ENCODE measurements at places on chromosomes 4 and X.

- DNase-seq: no peak
Observed at GRCh38 chr4:169167957-169168858, 102.5 kb downstream of the SH3RF1 start.

- no peak for DNase-seq
Observed at GRCh38 chr4:135359128-135359527, 1157.5 kb upstream of the PABPC4L start.

GRCh38 chrX:130877892-130878341 is 25.1 kb downstream of the ENOX2 start:
- DNase-seq: no peak

- no peak for DNase-seq
Observed at GRCh38 chrX:47146121-47146935, 1.3 kb downstream of the RBM10 start.

GRCh38 chrX:153638041-153638371 is 9.0 kb upstream of the DUSP9 start:
- no peak for DNase-seq

DNA sequence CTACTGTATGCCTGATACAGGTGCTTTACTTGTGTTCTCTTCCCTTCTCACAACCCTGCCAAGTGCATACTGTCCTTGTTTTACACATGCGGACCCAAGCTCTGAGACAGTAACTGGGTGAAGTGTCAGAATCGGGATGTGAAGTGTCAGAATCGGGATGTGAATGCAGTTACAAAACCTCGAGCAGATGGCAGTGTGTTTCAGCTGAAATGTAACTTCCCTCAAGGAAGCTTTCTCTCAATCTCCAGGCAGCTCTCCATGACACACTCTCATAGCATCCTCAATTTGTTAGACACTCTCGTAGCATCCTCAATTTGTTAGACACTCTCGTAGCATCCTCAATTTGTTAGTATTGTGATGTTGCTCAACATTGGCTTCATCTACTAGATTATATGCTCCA is 1.1 kb upstream of the HPSE start:
- DNase-seq: no peak

DNA sequence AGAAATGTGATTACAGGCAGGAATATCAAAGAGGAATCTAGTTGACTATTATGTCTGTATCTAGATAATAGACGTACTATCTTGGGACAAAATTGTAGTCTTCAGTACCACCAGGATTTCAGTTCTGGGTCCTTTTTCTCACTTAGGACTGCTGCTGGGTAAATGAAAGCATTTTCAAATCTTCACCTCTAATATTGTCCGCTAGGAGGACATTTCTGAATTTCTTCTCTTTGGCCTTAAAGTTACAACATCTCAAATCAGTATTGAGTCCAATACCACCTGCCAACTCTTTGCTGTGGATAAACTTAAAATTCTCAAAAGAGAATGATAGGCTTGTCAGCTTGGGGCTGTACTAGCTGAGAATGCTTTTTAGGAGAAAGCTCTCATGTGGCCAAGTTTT is 6.0 kb downstream of the FGF16 start:
- DNase-seq: no peak

- no peak for DNase-seq
Observed at GRCh38 chr4:121788896-121789295, 12.2 kb upstream of the EXOSC9 start.

GRCh38 chrX:30895370-30895769 is 6.3 kb upstream of the TAB3 start:
- DNase-seq: no peak

GRCh38 chrX:9227276-9227675 is 193.3 kb upstream of the FAM9B start:
- no peak for DNase-seq

DNA sequence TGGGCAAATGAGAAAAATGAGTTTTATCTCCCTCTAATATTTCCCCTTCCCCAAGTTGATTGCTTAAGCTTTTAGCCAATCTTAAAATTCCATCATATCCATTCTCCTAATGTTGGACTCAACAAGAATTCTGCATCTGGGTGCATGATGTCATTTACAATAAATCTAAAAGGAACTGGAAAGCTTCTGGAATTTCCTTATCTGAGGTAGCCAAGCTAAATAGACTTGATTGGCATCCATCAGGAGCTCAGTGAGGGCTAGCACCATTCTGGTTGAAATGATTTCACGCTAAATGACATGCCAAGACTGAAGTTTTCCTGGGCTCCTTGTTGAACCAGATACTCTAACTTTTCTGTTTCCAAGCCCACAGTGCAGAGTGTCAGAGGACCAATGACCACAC is 110.3 kb upstream of the SCML1 start:
- DNase-seq: no peak

DNA sequence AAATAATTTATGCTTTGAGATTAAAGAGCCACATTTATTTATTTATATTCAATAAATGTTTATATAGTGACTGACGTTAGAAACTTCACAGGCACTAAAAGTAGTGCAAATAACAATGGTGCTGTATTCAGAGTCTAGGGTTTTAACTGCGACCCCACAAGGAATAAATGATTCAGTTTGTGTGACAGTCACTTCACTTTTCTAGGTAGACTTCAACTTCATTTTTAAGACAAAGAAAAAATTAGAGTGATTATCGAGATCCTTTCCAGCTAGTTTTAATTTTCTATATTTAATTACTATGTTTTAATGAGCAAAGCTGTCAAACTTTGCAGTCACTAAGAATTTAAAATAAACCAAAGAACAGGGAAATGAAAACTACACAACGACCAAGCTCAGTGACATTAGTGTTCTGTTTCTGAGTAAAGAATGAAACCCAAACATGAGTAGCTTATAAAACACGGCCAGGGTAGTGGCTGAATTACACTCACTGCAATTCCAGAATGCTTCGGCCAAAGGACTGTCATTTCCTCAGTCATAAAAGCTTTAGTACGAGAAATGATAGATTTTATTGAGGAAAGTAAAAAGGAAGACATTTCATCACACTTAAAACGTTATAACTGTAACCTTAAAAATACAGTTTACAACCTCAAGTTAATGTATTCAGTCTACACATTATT is 38.6 kb downstream of the ADGRA3 start:
- no peak for DNase-seq

- DNase-seq: no peak
Observed at GRCh38 chrX:148441387-148441786, 59.0 kb upstream of the AFF2 start.

DNA sequence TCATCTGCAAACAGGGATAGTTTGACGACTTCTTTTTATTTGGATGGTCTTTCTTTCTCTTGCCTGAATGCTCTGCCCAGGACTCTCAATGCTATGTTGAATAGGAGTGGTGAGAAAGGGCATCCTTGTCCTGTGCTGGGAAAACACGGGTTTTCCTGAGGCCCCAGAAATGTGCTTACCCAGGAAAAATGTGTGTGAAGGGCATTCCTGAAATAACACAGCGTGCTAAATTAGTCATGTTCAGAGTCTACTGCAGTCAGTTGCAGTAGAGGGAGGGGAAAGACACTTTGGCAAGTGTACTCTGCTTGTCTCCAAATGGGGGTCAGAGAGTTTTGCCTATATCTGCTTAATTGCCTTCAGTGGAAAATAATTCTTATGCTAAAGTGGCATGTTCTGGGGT is 153.9 kb downstream of the CCNG2 start:
- DNase-seq: no peak

DNA sequence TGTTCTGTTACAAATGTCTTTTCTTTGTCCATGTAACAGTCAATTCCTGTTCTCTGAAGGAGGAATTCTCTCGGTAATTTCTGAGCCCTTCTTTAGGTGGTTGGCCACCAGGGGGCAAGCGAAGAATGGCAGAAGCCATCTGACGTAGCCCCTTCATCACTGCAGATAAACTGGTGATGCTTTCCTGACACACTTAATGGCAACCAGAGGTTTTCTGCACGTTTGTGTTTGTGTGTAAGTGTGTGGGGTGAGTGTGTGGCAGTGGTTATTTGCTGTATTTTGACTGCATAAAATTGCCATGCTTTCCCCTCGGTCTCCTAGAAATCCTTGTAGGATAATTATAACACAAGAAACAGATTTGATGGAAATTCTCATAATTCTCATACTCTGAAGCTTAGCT is 64.8 kb upstream of the STOX2 start:
- peak; percentile 64 for DNase-seq

GRCh38 chrX:132480581-132481203 is 8.1 kb downstream of the MBNL3 start:
- DNase-seq: peak; percentile 68

DNA sequence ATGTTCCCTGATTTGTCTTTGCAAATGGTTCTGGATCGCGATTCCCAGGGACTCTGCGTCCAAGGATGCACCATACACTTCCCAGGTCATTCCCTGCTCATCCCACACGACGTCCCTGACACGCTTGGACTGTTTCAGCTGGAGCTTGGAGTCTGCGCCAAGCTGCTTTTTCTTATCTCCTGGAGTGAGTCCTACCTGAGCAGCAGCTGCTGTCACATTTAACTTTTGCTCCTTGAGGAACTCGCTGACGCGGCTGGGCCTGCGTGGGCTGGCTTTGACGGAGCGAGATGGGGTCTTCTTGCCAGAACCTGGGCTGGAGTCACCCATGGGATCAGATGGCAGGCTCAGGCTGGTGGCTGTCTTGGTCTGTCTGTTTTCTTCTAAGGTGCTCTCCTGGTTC is 59.6 kb downstream of the GPRIN3 start:
- DNase-seq: no peak

GRCh38 chr4:87236861-87237260 is 16.4 kb upstream of the KLHL8 start:
- no peak for DNase-seq

DNA sequence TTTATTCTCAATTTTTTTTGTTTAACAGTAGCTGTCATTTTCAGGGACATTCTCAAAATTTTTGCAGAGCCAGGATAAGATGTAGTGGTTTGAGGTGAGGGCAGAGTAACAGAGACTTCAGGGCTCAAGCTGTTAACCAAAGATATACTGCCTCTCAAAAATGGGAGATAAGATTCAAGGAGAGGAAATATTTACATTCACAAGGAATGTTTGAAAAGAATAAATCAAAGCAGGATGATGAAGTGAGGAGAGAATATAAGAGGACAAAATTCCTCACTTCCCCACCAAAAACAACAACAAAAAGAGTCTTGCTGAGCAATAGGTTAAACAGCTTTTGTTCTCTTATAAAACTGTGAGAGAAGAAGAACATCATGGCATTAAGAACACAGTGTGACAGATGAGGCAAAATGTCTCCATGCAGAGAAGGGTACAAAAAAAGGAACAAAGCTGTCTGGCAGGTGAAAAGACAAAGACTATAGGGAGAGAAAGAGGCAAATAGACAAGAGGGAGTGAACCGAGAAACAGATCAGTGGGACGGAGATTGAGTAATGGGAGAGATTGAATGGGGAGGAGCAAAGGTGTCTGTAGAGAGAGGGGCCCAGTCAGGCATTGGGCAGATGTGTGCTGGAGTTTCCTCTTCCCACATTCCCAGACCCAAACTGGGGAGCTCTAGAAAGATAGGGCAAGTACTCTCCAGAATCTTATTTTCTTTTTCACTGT is 106.1 kb upstream of the TMEM150C start:
- DNase-seq: no peak

- peak; percentile 84 for DNase-seq
Observed at GRCh38 chr4:156968479-156968984, 3.1 kb downstream of the PDGFC start.

GRCh38 chr4:156293657-156294297 is 340.1 kb upstream of the CTSO start:
- no peak for DNase-seq

GRCh38 chr4:74547042-74547441 is 102.1 kb downstream of the AREG start:
- no peak for DNase-seq

DNA sequence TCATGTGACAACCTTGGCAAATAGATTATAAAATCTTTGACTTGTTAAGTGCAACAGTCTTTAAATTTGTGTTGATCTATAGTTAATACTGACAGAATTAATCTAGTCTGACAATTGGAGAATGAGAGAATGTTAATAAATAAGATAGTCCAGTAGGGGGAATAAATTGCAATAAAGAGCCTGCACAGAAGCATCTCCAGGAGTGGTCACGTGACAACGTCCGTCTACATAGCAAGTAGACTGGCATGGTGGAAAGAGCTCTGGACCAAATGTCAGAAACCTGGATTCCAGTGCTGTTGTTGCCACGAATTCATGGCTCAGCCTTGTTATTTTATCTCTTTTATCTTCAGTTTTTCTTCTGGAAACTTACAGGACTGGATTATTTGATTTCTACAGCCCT is 436.5 kb downstream of the RAB28 start:
- no peak for DNase-seq

- DNase-seq: peak; percentile 89
Observed at GRCh38 chrX:15335135-15336022, at the start of gene PIGA. TSS of gene PIGA (minus strand) at chrX:15335523. CDS start at chrX:15331930, 3,593 bp downstream.

DNA sequence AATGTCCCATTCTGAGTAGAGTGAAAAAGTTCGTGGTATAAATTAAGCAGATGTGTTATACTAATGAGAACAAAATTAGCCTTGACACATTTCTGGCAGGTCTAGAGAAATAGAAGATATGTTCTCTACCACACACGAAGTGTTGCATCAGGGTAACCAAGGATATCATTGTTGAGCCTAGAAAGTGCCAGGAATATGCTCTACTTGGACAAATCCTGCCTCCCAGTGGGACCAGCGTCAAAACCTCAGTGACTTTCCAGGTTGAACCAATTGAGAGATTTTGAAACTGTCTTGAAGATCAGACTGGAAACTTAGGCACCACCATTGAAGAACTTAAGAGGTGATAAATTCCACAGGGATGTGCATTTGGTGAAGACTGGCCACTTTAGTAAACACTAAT is 115.9 kb downstream of the HPGD start:
- DNase-seq: no peak

DNA sequence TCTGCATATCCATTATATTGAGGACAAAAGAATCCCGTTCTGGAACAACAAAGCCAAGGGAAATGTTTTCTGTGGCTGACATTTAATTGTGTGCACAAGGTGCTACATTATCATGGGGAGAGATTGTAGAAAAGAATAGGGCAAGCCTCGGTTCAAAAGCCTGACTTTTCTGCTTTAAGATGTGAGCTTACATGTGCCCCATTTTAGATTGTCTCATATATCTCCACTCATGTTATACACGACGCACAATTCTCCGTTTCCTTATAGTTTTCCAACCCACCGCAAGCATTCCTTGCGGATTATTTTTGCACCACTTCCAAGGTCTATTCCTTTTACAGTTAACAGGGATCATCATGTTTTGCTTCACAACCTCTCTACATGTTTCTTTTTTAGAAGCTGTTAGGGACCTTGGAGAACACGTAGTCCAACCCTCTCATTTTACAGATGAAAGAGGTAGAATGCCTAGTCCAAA is 99.6 kb upstream of the MAML3 start:
- no peak for DNase-seq

GRCh38 chr4:139171876-139172691 is 4.9 kb downstream of the ELF2 start:
- no peak for DNase-seq

GRCh38 chr4:8422327-8422726 is 18.2 kb downstream of the ACOX3 start:
- no peak for DNase-seq

- DNase-seq: no peak
Observed at GRCh38 chrX:154357205-154357604, 17.2 kb downstream of the FLNA start.

GRCh38 chrX:40012868-40013265 is 84.9 kb downstream of the BCOR start:
- DNase-seq: no peak

GRCh38 chr4:184500748-184501589 is 26.6 kb upstream of the IRF2 start:
- no peak for DNase-seq

- peak; percentile 3 for DNase-seq
Observed at GRCh38 chrX:110665223-110666002, 130.2 kb downstream of the CHRDL1 start.

GRCh38 chr4:10212901-10213300 is 96.3 kb upstream of the WDR1 start:
- DNase-seq: no peak

GRCh38 chr4:169437299-169438047 is 166.7 kb upstream of the SH3RF1 start:
- DNase-seq: no peak

Measured in Jurkat, Clone E6-1 (cell line).